ENCODE measurements at places on chromosomes 7 and 10.

DNA sequence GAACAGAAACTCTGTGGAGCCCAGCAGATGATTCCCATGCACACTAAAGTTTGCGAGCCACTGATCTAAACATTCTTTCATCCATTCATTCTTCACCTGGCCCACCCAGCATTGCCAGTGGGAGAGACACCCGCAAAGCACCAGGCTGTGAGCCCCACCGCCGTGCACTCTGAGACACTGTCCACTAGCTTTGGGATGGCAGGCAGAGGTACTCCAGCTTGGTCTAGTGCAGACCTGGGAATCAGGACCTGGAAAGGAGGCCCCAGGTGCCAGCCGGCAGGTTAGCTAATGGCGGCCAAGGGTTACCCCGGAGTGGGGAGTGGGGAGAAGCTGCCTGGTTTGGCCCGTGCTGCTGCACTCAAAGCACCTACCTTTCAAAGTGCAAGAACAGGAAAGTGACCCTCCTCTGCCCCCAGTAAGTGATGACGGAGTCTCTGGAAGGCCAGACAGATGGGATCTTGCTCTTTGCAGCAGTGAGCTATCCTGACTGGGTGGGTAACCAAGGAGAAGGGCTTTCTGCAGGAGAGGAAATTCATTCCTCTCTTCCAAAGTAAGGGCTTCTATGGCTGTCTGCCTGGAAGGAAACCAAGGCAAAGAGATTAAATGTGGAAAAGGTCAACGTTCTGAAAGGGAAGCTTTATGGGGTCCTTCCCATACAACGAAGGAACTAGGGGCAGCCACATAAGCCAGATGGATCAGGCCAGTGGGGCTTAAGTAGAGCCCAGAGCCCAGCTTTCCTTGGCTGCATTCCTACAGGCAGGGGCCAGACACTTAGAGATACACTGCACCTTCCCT, 74.2 kb upstream of the LRRC4 start:
- DNase-seq, result no peak

DNA sequence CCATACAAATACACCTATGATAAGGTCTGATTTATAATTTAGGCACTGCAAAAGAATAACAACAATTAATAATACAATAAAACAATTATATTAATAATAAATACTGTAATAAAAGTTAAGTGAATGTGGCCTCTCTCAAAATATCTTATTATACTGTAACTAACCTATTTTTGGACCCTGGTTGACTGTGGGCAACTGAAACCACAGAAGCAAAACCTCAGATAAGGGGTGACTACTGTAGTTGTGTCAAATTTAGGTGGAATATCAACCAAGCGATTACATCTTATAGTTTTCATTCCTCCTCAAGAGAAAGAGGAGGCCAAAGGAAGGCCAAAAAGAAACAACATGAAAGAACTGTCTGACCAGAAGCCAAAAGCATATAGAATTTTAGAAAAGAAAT, 103.9 kb downstream of the SKAP2 start:
- no peak for DNase-seq

- no peak for DNase-seq
Measured at GRCh38 chr7:585873-586272, 66.2 kb upstream of the PDGFA start.

DNA sequence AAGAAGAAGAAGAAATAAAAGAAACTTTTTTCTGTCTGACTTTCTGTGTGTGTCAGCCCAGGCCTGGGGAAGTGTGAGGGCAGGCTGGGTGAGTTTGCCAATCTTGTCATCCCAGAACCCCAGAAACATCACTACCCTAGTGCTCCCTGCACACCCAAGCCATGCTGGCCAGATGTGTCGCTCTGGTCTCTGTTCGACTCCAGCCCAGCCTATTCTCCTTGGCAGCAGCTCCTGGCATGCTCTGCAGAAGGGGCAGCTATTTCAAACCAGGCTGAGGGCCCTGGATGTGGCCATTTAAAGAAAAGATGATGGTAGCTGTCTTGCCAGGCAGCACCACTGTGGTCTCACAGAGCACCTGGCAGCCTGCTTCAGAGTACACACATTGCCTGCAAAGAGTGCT, 334.1 kb downstream of the RPS24 start:
- DNase-seq, result no peak

DNA sequence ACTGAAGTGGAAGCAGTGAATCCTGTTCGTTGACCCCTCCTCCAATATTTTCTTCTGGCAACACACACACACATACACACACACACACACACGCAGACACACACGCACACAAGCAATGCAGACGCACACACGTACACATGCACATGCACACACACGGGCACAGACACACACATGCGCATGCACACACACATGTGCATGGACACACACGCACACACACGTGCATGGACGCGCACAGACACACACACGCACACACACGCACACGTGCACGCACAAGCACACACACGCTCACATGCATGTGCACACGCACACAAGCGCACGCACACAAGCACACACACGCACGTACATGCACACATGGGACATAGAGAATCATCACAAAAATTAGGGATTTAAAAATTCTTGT, 488.2 kb upstream of the TPK1 start:
- DNase-seq, result no peak

DNA sequence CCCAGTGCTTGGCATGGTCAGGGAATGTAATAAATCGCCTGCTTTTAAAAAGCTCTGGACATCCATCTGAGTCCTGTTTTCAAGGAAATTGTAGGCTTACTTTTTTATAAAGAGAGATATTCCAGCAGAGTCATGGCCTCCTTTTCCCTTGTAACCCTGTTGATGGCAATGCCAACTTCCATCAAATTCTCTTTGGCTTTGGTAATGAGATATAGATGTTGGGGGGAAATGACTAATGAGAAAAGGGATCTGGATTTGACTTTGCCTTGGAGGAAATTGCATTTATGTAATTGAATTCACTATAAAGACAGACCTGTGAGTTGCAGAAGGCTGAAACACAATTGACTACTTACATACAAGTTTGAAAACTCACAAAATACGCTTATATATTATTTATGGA, 347.5 kb downstream of the GPR158 start:
- no peak for DNase-seq

- no peak for DNase-seq
Measured at GRCh38 chr10:129369566-129369965, 97.5 kb upstream of the MGMT start.

- DNase-seq, result no peak
Measured at GRCh38 chr7:37993060-37993501, 72.6 kb downstream of the EPDR1 start.

GRCh38 chr10:124629842-124630241, 114.3 kb downstream of the FAM53B start:
- DNase-seq, result no peak

GRCh38 chr10:117875793-117876192, 170.9 kb downstream of the RAB11FIP2 start:
- DNase-seq, result no peak

DNA sequence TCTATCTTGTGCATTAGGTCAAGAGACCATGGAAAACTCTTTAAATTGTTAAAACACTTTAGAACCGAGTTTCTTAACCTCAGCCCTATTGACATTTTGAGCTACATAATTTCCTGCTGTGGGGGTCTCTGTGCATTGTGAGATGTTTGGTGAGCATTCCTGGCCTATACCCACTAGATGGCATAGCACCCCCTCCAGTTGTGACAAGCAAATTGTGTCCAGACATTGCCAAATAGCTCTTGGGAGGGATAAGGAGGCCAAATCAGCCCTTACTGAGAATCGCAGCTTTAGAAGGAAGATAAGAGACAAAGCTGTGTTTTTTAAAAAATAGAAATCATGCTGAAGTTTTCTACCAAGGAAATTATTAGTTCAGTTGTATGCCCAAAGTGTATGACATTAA, 1158.5 kb upstream of the C7orf33 start:
- no peak for DNase-seq

- DNase-seq, result no peak
Measured at GRCh38 chr7:103771294-103771693, 218.2 kb downstream of the RELN start.

All from stimulated activated CD4-positive, alpha-beta T cell treated with anti-CD3 and anti-CD28 coated beads, Interleukin-1b, Interleukin-23, amount 100 ng/mL, for 1 hour (primary cell).